ENCODE measurements at places on chromosomes 6 and 20.
A peak's percentile ranks its signal among the peaks of the same experiment; 100 is the strongest.

DNA sequence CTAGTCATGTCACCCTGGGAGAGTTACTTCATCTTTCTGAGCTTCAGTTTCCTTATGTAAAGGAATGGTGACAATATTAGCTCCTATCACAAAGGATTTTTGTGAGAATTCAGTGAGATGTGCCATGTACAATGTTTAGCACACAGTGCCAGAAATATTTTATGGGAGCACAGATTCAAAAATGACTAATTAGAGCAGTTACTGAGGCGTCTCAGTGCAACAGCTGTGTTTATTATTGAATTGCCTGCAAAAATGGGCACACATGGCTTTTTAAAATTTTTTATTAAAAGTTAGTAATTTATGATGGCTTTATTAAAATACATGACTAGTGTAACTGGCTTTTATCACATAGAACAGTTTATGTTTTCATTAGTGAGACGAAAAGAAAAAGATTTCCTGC is 134.3 kb upstream of the AHI1 start:
- no peak for DNase-seq

- DNase-seq, result no peak
These were observed 169.9 kb downstream of the BCAS1 start for GRCh38 chr20:53900380-53900999.

DNA sequence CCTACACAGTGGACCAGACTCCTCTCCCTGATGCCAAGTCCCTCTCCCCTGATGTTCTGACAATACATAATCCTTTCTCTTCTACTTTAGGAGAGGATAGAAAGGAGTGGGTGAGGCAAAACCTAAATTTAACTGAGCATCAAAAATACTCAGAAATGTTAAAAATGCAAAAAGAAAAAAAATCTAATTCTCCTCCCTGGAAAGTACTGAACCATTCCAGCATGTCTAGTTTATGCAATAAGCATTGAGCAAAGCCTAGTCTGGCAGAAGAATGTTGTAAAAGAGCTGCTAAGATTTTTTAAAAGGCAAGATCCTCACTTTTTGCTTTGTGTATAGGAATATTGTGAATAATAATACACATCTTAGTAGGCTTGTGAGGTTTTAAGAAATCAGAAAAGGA is 116.6 kb upstream of the STXBP5 start:
- DNase-seq, result no peak

GRCh38 chr6:155542036-155542435 is 86.4 kb upstream of the NOX3 start:
- no peak for DNase-seq

GRCh38 chr6:126914172-126914571 is 204.3 kb upstream of the RSPO3 start:
- no peak for DNase-seq

- DNase-seq, result peak; percentile 63
These were observed 147.8 kb upstream of the RALGAPA2 start for GRCh38 chr20:20860078-20860806.

DNA sequence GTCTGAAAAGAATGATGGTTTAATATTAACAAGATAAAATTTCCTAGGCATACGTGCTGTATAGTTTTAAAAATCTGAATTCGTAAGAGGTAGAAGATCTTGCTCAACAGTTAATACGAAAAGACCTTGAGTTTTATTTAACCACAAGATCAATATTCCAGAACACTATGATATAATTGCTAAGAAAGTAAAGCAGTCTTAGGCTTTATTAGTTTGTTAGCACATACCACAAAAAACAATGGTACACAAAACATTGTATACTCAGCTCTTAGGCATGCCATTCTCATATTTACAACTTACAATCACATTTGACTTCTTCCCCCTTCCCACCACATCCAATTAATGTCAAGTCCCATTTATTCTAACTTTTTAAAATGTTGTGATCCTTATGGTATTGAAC is 24.4 kb upstream of the STXBP5 start:
- no peak for DNase-seq

DNA sequence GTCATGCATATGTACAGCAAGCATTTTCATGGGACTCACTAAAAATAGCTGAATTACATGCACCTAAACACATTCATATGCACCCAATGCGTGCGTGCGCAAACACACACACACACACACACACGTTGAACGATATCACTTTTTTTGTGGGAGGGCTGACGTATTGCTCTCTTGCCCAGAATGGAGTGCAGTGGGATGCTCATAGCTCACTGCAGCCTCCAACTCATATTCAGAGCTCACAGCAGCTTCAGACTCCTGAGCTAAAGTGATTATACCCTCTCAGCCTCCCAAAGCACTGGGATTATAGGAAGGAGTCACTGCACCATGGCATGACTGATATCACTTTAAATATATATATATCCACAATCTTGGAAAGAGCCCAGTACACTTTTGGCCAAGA is 620.4 kb upstream of the MANEA start:
- no peak for DNase-seq

DNA sequence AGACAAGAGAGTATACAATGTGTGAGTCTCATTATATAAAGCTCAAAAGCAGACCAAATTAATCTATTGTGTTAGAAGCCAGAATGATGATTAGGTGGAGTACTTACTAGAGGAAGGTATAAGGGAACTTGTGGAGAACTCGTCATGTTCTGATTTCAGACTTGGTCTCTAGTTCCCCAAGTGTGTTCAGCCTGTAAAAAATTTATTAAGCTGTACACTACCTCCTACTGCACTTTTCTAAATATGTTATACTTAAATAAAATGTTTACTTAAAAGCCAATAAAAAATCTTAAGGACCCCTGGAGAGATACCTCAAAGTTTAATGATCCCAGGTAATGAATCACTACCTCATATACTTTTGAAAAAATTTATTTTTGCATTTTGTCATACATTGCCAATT is 130.4 kb upstream of the PLCB4 start:
- no peak for DNase-seq

DNA sequence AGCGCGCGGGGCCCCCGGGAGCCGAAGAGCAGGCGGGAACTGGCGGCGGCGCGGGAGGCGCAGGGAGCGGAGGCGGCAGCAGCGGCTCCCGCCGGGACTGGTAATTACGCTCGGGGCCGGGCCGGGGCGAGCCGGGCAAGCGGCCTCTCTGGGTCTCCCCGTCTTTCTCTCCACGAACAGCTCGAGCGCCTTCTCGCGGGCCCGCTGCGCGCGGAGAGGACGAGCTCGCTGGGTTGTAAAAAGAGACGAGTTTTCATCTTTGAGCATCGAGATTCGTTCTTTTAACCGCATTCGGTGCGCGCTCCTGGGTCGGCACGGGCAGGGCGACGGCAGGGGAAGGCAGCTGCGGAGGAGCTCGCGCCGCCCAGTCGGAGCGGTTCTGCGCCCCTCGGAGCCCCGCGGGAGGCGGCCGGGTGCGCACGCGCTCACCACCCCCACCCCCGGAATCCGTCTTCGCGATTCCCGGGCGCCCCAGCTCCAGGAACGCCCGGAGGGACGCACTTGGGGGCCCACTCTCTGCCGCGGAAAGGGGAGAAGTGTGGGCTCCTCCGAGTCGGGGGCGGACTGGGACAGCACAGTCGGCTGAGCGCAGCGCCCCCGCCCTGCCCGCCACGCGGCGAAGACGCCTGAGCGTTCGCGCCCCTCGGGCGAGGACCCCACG is 38.0 kb downstream of the YTHDF1 start:
- no peak for DNase-seq
